ENCODE measurements at places on chromosomes 7 and 10.

DNA sequence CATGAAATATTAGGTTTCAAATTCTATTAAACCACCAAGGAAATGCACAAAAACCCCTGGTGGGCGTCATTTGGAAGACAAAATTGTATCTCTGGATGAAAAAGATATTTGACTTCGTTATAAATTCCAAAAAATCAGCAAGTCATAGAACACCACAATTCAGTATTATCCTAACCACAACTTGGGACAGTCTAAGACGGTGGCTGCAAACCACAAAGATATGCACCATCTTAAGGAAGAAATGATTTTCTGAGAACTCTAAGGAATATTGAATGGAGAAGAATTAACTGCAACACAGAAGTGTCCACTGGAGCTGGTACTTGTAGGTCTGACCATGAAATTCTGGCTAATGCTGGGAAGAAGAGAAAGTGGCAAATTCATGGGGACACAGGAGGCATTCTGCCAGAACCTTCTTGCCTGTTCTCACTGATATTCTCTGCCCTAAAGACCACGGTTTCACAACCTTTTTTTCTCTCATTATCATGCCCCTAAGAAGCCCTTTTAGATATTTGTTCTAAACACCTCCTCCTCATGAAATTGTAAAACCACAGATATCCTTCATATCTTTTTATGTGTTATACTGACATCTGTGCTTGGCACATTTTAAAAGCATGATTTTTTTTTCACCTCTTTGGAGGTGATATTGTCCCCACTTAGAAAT is 92.9 kb downstream of the SFMBT2 start:
- DNase-seq: no peak

DNA sequence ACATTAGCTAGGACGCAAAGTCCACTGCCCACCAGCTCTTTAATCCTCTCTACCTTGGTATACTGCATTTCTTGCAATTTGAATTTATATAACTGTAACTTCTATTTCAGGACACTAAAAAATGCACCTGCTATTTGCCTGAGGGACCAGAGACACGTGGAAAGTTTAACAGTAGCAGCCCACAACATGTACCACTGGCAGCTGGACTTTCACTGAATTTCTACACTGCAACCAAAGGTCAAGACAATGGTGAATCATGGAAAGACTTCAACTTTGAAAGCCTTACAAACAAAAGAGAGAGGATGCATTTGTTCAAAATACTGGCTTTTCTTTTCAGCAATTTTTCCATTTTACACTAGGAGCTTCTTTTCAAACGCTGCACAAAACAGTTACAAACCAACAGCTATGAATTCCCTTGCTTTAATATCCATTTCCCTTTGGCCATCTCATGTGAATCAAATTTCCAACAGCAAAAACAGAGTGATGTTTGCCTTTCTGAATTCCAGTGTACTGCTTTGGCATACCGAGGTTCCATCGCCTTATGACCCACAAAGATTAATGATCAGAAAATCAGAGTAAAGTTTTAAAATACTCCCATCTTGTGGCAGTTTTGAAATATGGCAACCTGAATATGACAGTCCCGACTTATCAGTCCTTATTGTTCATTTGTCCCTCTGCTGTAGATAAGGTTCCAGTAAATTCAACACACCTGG is 29.9 kb upstream of the HNRNPH3 start:
- DNase-seq: no peak

DNA sequence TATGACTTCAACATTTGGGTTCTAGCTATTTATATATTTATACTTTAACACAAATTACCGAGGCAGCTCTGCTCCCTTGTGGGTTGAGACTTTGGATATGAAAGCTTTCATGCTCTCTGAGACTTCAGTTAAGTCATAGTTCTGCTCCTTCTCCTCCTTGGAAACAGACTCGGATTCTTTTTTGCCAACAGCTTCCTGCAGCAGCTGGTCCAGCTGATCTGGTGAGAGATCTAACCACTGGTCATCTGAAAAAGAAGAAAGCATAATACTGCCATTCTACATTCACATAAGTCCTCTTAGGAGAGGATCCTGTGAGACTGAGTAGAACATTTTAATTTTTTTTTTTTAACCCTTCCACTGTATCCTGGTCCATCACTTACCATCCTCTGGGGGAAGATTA is 28.6 kb downstream of the ECD start:
- DNase-seq: no peak

- no peak for DNase-seq
These were observed 313.1 kb downstream of the CALN1 start for GRCh38 chr7:72098807-72099580.

DNA sequence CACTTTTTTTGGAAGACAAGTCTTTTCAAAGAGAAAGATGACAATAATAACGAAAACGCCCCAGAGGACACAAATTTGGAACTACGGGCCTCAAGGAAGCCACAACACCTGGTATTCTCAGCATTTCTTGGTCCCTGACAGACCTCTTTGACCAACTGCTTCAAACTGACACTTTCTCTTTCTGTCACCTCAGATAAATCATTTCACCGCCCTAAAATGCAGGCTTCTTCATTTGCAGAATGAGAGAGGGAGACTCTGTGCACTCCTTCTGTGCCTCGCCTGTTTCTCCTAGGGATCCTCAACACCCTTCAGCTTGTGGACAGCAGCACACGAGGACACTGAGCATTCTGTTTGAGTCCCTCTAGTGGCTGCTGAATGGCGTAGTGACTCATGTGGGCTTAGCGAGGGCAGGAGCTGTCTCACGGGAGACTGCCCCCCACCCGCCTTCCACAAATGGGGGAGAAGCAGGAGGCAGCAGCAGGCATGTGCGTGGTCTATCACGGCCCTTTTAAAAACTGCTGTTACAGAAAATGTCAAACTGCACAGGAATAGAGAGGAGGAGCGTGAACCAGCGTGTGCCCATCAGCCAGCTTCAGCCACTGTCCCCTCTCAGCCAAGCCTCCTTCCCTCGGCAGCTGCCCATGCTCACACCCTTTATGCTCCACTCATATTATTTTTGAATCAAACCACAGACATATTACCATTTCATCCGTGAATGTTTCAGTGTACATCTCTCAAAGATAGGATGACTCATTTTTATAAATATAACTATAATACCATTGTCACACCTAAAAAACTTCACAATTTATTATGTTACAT is 41.4 kb downstream of the GSDME start:
- DNase-seq: no peak

DNA sequence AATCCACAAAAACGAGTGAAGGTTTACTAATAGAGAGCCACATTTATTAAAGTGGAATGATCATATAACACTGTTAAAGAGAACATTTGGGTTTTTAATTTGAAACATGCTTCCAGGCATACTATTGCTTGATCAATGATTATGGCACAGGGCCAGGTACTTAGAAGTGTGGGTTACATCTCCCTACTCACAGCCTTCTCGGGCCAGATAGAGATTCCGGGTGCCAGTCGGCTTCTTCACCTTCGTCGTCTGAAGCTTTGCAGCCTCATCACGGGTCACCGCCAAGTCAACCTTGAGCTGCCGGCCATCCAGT is 19.4 kb downstream of the RBM28 start:
- no peak for DNase-seq

- peak; percentile 28 for DNase-seq
These were observed 868 bp downstream of the TIAL1 start for GRCh38 chr10:119595676-119596515.

- no peak for DNase-seq
These were observed 46.1 kb upstream of the ZMIZ1 start for GRCh38 chr10:79022565-79023230.

- no peak for DNase-seq
These were observed 81.6 kb downstream of the SAMD9 start for GRCh38 chr7:93036149-93036640.

DNA sequence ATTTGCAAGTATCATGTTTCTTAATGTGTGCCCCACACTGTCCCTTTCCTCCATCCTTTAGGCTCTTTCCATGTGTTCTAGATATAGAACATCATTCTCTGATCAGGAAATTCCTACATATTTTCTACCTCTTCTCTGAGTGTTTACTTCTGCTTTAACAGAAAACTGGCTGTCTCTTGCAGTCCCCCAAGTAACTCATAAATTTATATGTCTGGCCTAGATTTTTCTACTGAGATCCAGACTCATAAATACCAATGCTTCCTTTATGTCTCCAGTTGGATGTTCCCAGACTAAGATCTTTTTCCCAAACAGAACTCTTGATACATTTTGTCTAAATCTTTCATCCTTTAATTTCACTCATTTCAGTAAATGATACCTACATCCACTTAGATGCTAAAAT is 181.8 kb downstream of the CDK14 start:
- no peak for DNase-seq

- DNase-seq: no peak
These were observed 403.5 kb upstream of the RNF32 start for GRCh38 chr7:156236936-156237599.

- DNase-seq: no peak
These were observed 354.9 kb downstream of the PLXNA4 start for GRCh38 chr7:132221356-132221755.

GRCh38 chr10:96512524-96513304 is 1.0 kb downstream of the TLL2 start:
- DNase-seq: no peak
